ENCODE measurements at places on chromosomes 6 and 20.
A peak's percentile ranks its signal among the peaks of the same experiment; 100 is the strongest.

DNA sequence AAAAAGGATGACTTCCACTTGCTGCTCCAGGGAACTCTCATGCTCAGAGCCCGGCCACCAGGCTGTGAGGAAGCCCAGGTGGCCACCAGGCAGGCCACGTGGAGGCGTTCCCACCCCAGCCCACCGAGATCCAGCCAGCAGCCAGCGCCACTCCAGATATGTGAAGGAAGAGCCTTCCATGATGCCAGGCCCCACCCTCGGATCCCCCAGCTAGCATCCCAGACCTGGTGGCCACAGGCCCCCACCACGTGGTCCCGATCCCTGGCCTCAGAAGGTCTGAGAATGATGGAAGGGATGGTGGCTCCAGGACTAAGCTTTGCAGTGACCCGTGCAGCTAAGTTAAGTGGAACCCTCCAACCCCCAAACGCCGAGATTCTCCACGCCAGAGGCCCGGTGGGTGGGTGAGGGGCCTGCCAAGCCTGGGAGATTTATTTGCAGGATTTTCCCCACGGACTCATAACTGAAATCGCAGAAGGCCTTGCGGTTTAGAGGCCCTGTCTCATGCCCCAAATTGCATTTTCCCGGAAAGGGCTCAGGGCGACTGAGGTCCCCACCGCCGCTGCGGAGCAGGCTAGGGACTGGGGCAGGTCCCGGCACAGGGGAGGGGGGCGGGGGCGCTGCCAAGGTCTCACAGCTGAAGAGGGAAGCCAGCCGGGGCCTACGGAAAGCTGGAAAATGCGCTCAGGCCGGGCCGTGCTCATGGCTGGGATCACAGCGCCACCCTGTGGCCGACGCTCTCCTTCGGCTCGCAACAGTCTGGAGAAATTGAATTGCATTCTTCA, 31.1 kb upstream of the CST7 start:
- peak; percentile 73 for DNase-seq

DNA sequence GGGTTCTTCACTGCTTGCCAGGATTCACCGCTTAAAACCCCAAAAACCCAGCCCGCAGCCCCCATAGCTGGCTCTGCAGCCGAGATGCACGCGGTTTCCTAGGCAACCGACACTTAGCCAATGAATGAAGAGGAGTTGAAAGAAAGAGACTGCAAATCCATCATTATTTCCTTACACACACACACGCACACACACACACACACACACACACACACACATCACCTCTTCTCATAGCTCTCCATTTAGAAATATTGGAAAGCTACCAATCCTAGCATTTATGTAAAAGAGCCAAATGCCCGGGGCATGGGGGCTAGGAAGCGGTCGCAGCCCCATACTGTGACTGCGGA, 3.4 kb upstream of the TUBB2B start:
- DNase-seq, result peak; percentile 26

DNA sequence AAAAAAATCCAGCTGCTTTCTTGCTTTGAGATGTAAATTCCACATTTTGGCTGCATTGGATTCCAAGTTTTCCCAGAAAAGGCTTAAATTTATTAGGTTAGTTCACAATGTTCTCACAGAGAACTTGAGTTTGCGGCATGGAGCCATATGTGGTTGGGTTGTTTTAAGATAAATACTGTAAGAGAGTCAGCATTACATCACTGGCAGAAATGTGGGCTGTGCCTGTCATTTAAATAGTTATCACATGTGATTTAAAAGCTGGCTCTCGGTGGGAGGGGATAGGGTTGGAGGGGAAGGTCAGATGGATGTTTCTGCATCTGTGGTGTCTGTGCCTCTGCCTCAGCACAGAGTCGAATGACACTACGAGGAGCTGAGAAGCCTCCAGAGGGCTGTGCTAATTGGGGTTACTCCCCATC, 73.8 kb upstream of the SCP2D1 start:
- DNase-seq, result no peak

DNA sequence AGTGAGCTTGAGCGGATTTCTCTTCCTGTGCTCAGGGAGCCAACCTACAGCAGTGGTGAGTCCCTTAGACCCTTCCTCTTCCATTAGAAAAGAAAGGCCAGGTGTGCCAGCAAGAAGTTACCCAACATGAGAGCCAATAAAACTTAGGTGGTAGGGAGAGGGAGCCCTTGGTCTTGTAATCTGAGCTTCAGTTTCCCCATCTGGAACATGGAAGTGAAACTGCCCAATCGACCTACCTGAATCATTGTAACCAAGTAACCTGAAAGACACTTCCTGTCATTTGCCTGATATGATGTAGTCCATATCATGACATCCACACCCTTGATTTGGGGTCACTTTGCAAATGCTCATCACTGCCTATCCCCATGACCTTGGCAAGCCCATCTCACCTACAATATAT, 66.4 kb downstream of the MDGA1 start:
- DNase-seq, result no peak

- no peak for DNase-seq
These were observed 256.7 kb downstream of the PKHD1 start for GRCh38 chr6:51830666-51831065.

GRCh38 chr6:6368040-6368683, 47.7 kb upstream of the F13A1 start:
- no peak for DNase-seq

GRCh38 chr6:166361077-166361429, 18.7 kb upstream of the SFT2D1 start:
- no peak for DNase-seq

DNA sequence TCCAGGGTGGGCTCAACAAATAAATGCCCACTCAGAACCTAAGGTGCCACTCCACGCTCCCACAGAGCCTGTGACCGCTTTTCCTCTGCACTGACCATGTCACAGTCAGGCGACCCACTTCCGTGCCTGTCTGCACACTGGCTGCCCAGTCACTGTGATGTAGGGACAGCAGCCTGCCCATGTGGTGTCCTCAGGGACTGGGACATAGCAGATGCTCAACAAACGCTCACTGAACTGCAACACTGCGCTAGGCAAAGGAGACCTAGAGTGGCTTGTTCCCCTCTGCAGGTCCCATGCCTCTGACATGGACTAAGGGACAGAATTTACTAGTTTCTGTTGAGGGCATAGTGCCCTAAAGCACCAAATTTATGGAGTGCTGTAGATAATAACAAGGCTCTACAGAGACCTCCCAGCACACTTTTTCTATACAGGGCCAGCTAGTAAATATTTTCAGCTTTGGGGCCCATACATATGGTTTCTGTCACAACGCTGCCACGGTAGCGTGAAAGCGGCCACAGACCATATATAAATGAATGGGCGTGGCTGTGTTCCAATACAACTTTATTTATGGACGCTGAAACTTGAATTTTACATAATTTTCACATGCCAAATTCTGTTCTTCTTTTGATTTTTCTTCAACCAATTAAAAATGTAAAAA, 57.8 kb upstream of the MRPS10 start:
- no peak for DNase-seq

GRCh38 chr6:128672023-128672422, 151.6 kb upstream of the PTPRK start:
- no peak for DNase-seq

- DNase-seq, result no peak
These were observed 87.4 kb downstream of the MRPL14 start for GRCh38 chr6:44039839-44040350.

GRCh38 chr6:42393339-42393738, 58.4 kb downstream of the TRERF1 start:
- DNase-seq, result no peak

DNA sequence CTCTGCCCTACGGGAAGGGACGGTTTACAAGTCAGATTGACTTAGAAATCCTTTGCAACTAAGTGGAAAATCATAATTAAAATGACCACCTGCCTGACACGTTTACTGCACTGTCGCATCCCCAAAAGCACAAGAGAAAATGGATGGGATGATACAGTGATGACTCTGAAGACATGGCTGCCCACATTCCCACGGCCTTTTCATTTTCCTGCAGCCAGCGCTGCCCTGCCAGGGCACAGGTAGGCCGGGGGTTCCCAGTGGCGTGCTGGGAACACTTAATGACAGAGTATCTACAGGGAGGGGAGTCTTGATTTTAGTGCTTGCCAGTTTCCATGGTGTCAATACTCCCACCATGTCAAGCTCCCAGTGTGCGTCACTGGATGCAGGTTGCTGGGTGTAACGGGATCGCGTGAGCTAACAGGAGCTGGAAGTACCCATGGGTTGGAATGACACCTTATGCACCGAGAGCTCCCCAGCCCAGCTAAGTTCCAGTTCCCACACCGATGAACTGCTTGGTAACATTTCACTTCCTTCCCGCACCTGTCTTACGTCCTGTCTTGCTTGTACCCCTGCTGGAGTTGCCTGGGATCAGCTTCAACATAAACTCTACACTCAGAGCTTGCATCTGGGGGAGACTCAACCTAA, 129.0 kb downstream of the ANKRD60 start:
- DNase-seq, result peak; percentile 27

DNA sequence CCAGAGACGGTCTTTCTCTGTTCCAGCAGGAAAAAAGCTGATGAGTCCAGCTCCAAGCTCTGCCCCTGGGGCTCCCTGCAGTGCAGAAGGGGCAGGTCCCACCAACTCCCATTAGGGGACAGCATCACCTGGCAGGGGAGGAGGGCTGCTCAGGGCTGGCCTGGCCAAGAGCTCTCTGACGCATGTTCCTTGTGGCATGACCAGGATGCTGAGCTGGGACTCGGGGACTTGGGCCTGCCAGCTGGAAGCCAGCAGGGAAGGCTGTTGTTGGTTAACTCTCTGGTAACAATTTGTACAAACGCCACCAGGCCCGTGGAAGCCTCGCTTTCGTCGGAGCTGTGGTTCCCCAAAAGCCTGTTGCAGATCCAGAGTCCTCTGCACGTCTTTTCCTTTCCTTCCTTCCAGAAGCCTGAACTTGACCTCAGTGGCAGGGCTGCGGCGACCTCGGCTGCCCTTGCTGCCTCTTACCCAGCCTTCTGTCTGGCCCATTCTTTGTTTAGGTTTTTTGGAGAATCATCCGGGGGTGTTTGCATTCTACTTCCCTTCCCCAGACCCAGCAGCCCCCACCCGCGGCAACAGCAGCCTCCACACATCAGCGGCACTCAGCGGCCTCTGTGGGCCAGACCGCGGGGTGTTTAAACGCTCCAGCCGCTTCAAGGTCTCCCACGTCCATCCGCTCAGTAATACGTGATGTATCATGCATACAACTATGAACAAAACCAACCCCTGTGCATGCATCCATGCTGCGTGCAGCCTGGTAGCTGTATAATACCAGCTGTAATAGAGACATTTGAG, 63.3 kb downstream of the GNAS-AS1 start:
- no peak for DNase-seq

DNA sequence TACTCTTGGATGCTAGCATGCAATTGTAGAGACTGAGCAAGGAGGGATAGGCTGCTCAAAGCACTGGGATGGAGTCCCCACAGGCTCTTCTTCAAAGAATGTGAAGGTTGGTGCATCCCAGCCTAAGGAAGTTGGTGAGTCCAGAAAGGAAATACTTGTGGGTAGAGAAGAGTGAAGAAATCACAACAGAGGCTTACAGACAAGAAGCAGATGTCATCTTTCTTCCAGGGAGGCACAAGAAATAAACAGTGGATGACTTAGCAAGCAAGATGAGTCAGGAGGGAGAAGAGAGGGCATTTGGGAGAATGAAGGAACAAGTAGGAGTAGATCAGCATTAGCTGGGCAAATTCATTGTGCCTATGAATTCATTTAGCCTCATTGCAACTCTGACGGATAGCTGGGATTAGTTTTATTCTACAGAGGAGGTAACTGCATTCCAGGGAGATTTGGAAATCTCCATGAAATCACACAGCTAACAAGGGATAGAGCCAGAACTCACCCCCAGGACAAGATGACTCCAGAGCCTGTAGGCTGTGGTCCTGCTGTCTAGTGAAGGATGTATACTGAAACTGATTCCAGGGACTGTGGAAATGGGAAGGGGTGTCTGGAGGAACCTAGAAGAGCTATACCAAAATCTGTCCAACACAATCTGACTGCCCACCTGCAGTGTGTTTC, 125.8 kb upstream of the SPTLC3 start:
- DNase-seq, result no peak

DNA sequence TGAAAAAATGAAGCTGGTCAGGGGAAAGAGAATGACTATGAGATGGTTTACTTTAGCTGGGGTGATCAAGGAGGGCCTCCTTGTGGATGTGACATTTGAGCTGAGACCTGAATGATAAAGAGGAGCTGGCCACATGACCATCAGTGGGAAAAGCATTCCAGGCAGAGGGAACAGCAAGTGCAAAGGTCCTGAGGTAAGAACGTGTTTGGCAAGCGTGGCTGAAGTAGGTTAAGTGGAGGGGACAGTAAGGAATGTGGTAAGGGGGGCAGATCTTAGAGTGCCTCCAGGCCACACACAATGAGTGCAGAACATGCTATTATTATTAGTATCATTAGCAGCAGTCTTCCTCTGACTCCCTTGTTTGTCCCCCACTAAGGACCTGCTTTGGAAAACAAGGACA, 92.6 kb downstream of the KCNB1 start:
- DNase-seq, result no peak

- no peak for DNase-seq
These were observed 110.4 kb downstream of the HFE start for GRCh38 chr6:26197636-26197932.

GRCh38 chr20:13723011-13723410, 61.7 kb downstream of the ESF1 start:
- no peak for DNase-seq

GRCh38 chr6:105603788-105604586, 201.1 kb upstream of the PREP start:
- DNase-seq, result no peak

DNA sequence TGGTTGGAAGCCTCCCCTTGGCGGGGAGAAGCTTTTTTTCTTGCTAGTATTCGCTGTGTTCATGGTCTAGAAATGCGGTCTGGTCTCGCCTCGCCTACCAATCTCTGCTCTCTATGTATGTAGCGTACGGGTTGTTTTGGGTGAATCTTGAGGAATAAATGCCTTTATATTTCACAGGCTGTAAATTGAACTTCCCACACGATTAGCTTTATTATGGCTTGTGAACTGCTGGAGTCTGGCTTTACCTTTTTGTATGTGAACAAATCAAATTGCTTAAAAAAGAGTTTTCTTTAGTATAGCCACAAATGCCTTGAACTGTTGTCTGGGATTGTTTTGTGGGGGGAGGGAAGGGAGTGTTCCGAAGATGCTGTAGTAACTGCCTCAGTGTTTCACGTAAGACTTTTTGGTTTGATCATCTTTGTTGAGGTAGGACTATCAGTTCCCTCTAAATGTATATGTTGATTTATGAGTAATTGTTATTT, 2.2 kb downstream of the INSM1 start:
- no peak for DNase-seq

GRCh38 chr20:363319-364078, 16.6 kb downstream of the NRSN2 start:
- no peak for DNase-seq

- no peak for DNase-seq
These were observed 21.0 kb downstream of the PNLDC1 start for GRCh38 chr6:159821122-159821521.

DNA sequence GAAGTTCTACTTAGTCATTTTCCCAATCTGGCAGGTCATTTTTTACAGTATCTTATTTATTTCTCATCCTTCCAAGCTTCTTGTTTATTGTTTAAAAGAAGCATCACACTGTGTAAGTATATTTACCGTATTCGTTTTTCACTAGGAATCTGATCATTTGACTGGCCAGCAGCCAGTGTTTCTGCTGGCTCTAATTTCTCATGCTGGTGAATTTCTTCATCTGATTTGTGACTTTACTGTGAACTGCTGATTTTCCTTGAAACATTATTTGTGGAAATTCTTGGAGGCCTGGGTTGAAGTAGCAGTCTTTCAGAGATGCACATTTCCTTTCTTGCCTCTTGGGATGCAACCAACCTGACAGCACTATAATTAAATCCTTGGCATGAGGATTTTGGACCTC, 65.9 kb downstream of the PREP start:
- DNase-seq, result no peak

All from Caco-2 (cell line).